ENCODE measurements at places on chromosomes 4 and X.

DNA sequence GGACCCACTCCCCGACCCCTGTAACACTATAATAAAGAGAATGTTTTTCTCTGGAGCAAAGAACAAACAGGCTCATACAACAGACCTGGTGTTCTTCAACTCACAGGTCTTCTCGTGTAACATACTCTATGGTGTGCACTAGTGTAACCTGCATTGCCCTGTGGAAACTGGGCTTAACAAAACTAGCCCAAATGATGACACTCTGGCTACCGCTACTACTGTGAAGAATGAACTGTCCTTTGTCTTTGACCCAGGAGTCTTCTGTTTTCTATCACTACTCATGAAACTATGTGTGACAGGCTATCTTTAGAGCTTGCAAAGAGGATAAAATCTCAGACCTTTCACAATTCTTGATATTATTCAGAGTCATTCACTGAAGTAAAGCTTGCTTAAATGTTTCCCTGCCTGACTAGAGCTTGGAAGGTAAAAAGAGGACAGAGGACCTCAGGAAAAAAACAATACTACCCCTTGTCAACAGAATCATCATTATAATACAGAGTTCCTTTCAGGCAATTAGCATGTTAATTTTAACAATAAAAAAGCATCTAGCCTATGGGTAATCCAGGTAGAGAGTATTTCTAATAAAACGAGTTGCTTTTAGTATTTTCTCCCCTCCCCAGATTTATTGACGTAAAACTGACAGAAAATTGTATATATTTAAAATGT is 59.2 kb downstream of the FSTL5 start:
- DNase-seq: no peak

DNA sequence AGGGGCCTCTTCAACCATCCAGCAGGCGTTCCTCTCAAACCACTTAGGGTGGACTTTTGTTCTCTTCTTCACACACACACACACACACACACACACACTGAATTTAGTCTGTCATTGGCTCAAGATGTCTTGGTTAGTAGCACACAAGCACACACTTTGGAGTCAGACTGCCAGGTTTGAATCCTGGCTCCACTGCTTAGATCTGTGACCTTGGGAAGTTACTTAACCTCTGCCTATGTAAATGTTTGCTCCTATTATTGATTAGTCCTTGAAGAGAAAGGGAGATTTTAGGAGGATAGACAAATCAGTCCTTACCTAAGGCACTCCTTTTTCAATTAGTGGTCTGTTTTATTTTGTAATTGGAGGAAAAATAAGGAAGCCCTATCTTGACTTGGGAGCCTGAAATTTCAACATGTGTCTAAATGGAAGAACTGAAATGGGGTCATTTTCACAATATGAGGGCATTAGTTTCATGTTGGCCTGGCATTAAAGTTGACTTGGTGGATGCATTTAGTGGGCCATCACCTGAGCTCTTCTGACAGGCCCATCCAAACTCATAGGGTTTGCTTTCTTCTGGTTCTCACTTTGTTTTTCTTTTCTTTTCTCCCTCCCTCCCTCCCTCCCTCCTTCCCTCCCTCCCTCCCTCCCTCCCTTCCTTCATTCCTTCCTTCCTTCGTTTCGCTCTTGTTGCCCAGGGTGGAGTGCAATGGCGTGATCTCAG is 13.3 kb upstream of the TMEM131L start:
- no peak for DNase-seq

- DNase-seq: no peak
Observed at GRCh38 chr4:25299476-25300203, 12.9 kb upstream of the ZCCHC4 start.

DNA sequence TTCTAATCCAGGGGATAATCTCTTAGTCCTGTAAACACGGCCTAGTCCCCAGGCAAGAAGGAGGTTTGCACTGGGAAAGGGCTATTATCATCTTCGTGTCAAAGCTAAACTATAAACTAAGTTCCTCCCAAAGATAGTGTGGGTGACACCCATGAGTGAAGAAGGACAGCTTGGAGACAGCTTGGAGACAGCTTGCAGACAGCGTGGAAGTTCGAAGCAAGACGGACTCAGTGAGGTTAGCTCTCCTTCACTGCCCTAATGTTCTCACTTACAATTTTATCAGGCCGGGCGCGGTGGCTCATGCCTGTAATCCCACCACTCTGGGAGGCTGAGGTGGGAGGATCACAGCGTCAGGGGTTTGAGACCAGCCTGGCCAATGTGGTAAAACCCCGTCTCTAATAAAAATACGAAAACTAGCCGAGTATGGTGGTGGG is 19.2 kb upstream of the PLCXD1 start:
- DNase-seq: no peak

GRCh38 chr4:113744667-113745240 is 16.8 kb downstream of the CAMK2D start:
- no peak for DNase-seq

- DNase-seq: no peak
Observed at GRCh38 chr4:107733431-107733925, 13.4 kb upstream of the PAPSS1 start.

GRCh38 chr4:105343146-105343931 is 130.5 kb downstream of the PPA2 start:
- no peak for DNase-seq

GRCh38 chr4:113607998-113608397 is 153.5 kb downstream of the CAMK2D start:
- no peak for DNase-seq
